ENCODE measurements at places on chromosomes 16 and 17.

- no peaks in the 10 kb centered on the region for H3K36me3 ChIP-seq
- H3K4me3 ChIP-seq = no peak overlapping the region
Measured at GRCh38 chr17:74190154-74190553, 13.3 kb upstream of the RPL38 start.

DNA sequence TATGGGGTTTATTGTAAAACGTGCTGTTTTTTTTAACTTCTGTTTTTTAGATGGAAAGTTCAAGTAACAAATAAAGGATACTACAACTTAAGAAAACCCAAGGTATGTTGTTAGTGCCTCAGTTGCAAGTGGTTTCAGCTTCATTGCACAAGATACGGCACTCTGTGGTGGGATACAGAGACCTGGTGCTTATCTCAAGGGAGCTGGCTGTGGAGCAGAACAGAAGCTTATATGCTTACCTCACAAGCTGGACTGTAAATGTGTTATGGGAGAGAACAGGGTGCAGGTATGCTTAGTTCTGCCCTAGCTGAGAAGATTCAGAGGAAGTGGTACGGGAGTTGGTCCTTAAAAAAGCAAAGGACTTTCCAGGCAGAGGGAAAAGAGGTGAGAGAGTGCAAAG is 15.2 kb downstream of the DGKE start:
- H3K27ac ChIP-seq = no peak overlapping the region
- no peak overlapping the region for H3K4me3 ChIP-seq

DNA sequence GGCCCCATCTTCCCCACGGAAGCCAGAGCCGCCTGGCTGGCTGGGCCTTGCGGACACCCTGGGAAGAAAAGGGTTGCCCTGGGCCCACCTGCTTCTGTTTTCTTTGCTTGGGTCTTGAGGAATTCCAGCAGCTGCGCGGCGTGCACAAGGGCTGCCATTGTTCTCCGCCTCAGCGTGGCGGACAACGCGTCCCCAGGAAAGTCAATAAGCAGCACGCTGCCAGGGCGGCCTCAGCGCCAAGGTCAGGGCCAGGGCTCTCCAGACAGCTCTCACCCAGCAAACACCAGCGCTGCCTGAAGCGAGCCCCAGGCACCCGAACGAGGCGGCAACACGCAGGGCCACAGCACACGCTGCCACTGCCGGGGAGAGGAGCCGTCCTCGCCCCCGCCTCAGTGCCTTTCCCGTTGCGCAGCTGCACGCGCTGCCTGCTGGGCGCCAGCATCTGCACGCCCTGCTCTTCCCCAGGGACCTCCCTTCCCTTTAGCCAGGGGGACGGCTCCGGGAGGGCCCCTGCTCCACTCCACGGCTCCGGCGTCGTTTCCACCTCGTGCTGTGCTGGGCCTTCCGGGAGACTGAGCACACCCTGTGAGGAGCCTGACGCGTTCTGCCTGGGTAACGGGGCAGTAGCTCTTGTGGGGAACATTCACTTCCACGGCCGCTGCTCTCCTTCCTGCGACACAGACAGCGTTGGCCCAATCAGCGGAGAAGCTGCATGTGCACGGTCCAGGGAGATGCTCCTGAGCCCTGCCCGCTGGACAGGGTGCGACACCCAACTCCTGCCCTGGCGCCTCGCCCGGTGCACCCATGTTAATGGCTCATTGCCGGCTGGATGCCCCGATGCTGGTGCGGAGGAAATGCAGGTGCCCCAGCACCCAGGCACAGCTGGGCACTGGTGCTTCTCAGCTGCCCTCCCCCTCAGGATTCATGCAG is 57.8 kb downstream of the LMF1 start:
- no peaks in the 10 kb centered on the region for H3K27me3 ChIP-seq
- no peak overlapping the region for H3K4me3 ChIP-seq
- H3K36me3 ChIP-seq = peaks cover 13% of the 10 kb centered on the region
- peaks cover 4% of the 10 kb centered on the region for H3K4me1 ChIP-seq

DNA sequence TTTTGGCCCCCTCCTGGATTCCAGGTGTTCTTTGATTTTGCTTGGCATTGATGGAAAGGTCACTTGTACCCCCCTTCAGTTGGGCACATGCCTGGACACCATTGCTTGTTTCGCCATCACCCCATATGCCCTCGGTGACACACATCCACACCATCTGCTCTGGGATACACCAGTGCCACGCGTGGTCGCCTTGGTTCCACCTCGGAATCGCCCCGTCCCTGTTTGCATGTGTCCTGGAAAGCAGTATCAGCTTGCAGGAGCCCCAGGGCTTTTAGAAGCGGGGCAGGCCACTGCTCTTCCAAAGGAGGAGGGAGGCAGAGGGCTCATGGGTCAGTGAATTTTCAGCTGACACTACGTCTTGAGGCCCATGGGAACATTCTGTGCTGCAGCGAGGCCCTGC is 607.9 kb downstream of the KCNJ18 start:
- H3K27ac ChIP-seq = no peak overlapping the region
- no peak overlapping the region for H3K4me3 ChIP-seq
- no peak for DNase-seq
- H3K4me1 ChIP-seq = no peaks in the 10 kb centered on the region
- H3K27me3 ChIP-seq = no peaks in the 10 kb centered on the region
- no peaks in the 10 kb centered on the region for H3K36me3 ChIP-seq

DNA sequence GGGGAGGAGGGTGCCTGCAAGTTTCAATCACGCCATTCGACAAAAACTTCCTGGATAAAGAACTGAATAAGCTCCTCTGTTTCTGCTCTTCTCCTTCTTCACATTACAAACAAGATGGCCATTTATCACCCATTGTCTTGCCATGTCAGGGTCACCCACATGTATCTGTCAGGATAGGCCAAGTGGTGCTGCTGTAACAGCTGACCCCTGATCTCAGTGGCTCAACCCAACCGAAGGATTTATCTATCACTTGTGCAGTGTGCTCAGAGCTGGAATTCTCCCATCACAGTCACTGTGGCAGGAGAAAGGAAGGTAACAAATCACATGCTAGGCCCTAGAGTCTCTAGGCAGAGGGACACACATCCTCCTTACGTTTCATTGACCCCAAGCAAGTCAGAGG is 210.0 kb upstream of the CDH5 start:
- no peak overlapping the region for H3K27ac ChIP-seq
- DNase-seq = no peak
- H3K27me3 ChIP-seq = no peaks in the 10 kb centered on the region
- H3K4me1 ChIP-seq = peaks cover 43% of the 10 kb centered on the region
- no peaks in the 10 kb centered on the region for H3K36me3 ChIP-seq
- no peak overlapping the region for H3K4me3 ChIP-seq

- no peaks in the 10 kb centered on the region for H3K27me3 ChIP-seq
- H3K4me1 ChIP-seq = no peaks in the 10 kb centered on the region
- peaks cover 35% of the 10 kb centered on the region for H3K36me3 ChIP-seq
- no peak overlapping the region for H3K27ac ChIP-seq
- DNase-seq = no peak
- H3K4me3 ChIP-seq = no peak overlapping the region
Measured at GRCh38 chr17:14078027-14078426, 8.7 kb downstream of the COX10 start.

GRCh38 chr16:70777973-70778406 is 23.0 kb downstream of the VAC14 start:
- no peaks in the 10 kb centered on the region for H3K27me3 ChIP-seq
- no peak for DNase-seq
- H3K4me1 ChIP-seq = peaks cover 15% of the 10 kb centered on the region
- H3K4me3 ChIP-seq = no peak overlapping the region

DNA sequence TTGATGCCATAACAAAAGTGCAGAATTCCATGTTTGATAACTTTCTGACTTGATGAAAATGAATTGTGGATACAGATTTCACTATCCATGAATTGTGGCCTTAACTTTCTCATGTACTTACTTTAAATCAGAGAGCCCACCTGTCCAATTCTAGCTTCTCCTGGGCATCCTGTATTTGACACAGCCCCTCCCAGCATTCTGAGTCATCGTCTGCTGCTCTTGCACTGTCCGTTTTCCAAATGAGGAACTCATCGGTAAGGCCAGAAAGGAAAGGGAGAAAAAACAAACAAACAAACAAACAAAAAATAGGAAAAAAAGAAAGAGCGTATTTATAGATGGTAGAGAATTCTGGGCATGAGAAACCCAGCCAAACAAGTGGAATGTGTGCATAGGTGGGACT is 361.6 kb downstream of the WWOX start:
- no peaks in the 10 kb centered on the region for H3K27me3 ChIP-seq
- peaks cover 40% of the 10 kb centered on the region for H3K4me1 ChIP-seq
- no peak overlapping the region for H3K4me3 ChIP-seq

- no peak overlapping the region for H3K27ac ChIP-seq
- H3K4me3 ChIP-seq = no peak overlapping the region
- H3K27me3 ChIP-seq = no peaks in the 10 kb centered on the region
- peaks cover 25% of the 10 kb centered on the region for H3K4me1 ChIP-seq
Measured at GRCh38 chr17:72361892-72362291, 241.1 kb downstream of the SOX9 start.

GRCh38 chr17:59652119-59652518 is 32.4 kb downstream of the CLTC start:
- H3K4me3 ChIP-seq = no peak overlapping the region
- H3K4me1 ChIP-seq = no peaks in the 10 kb centered on the region
- no peaks in the 10 kb centered on the region for H3K27me3 ChIP-seq
- no peak for DNase-seq

- no peaks in the 10 kb centered on the region for H3K36me3 ChIP-seq
- DNase-seq = no peak
- H3K4me3 ChIP-seq = peak overlapping the region; percentile 8
- H3K27ac ChIP-seq = no peak overlapping the region
- H3K27me3 ChIP-seq = no peaks in the 10 kb centered on the region
Measured at GRCh38 chr17:13596241-13596923, 5.3 kb downstream of the HS3ST3A1 start.

- H3K27ac ChIP-seq = peak overlapping the region; percentile 35
- H3K4me1 ChIP-seq = peaks cover 15% of the 10 kb centered on the region
- H3K27me3 ChIP-seq = peaks cover 2% of the 10 kb centered on the region
- H3K4me3 ChIP-seq = no peak overlapping the region
- H3K36me3 ChIP-seq = no peaks in the 10 kb centered on the region
- no peak for DNase-seq
Measured at GRCh38 chr17:65064452-65065019, 8.0 kb upstream of the GNA13 start.

DNA sequence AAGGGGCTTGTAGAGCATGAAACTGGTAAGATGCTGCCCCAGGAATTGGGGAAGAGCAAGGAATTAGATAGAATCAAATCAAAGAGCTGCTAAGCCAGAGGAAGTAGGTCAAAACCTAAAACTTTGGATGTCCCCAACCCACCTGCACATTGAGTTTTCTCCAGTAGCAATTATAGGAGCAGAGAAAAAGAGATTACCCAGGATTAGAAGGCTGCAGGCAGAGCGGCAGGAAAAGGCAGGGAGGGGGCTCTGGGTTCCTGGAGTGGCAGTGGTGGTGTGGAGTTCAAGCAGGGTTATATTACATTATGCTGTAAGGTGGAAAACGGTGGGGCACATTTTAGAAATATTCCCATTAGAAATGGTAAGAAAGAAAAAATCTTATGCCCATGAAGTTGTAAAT is 68.3 kb downstream of the KSR1 start:
- H3K27me3 ChIP-seq = no peaks in the 10 kb centered on the region
- no peak for DNase-seq
- no peak overlapping the region for H3K4me3 ChIP-seq
- H3K27ac ChIP-seq = no peak overlapping the region
- H3K36me3 ChIP-seq = peaks cover 4% of the 10 kb centered on the region

DNA sequence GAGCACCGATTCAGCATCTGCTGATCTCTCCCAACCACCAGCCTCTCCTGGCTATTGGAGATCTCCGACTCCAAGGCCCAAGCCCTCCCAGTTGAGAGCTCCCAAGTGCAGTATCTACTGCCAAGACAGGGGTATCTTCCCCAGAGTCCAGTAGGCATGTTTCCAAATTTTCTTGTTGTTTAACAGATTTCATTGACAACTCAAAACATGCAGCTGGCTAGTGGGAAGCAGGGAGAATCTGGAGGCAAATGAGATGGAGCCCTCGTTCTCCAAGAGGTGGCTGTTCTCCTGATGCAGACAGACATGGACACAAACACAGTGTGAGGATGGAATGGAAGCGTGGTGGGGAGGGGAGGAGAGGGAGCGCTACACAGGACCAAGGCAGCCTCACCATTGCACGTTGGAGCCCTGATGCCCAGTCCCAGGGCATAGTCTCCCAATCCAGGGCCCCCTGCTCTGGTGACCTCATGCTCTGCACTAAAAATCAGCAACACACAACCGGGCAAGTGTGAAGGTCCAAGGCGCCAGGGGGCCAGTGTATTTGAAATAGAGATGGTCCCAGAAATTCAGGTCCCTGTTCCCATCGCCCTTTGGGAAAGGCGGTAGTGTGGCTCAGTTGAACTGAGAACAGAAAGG is 31.7 kb downstream of the SMARCE1 start:
- no peak overlapping the region for H3K4me3 ChIP-seq
- H3K4me1 ChIP-seq = peaks cover 5% of the 10 kb centered on the region
- H3K36me3 ChIP-seq = no peaks in the 10 kb centered on the region
- H3K27me3 ChIP-seq = peaks cover 72% of the 10 kb centered on the region
- no peak overlapping the region for H3K27ac ChIP-seq

DNA sequence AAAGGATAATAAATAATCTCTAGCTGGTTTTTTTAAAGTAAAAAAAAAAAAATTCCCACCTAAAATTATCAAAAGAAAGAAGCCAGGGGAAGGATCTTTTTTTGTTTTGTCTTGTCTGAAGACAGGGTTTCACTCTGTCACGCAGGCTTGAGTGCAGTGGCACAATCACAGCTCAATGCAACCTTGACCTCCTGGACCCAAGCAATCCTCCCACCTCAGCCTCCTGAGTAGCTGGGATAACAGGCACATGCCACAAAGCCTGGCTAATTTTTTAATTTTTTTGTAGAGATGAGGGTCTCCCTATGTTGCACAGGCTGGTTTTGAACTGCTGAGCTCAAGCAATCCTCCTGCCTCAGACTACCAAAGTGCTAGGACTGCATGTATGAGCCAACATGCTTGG is 78.4 kb upstream of the STAC2 start:
- H3K4me1 ChIP-seq = peaks cover 19% of the 10 kb centered on the region
- DNase-seq = no peak
- H3K36me3 ChIP-seq = peaks cover 23% of the 10 kb centered on the region
- H3K27me3 ChIP-seq = no peaks in the 10 kb centered on the region
- H3K27ac ChIP-seq = no peak overlapping the region

DNA sequence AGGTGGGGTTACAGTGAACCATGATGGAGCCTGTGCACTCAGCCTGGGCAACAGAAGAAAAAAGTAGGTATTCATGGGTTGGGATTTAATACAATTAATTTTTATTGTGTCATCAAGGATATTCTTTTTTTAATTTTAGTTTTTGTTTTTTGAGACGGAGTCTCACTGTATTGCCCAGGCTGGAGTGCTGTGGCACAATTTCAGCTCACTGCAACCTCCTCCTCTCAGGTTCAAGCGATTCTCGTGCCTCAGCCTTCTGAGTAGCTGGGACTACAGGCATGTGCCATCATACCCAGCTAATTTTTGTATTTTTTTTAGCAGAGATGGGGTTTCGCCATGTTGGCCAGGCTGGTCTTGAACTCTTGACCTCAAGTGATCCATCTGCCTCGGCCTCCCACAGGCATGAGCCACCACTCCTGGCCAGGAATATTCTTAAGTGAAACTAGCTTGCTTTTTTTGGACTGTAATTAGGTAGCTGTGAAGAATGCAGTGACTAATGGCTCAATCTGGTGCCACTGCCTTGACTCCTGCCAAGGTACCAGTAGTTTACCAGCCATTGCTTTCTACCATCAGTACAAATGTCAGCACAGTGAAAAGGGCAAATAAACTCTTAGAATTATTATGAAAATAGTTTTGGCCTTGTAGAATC is 4.8 kb downstream of the PPM1D start:
- no peak overlapping the region for H3K4me3 ChIP-seq
- H3K27ac ChIP-seq = peak overlapping the region; percentile 23
- no peaks in the 10 kb centered on the region for H3K27me3 ChIP-seq
- peaks cover 38% of the 10 kb centered on the region for H3K4me1 ChIP-seq
- no peaks in the 10 kb centered on the region for H3K36me3 ChIP-seq
